GM10248 (cell line): ENCODE measurements at places on chromosomes 7 and 10.
A peak's percentile ranks its signal among the peaks of the same experiment; 100 is the strongest.

- DNase-seq, result no peak
Measured at GRCh38 chr10:60591119-60591518, 187.2 kb upstream of the CDK1 start.

GRCh38 chr10:69261184-69261583 lies 17.1 kb upstream of the HK1 start:
- DNase-seq, result no peak

DNA sequence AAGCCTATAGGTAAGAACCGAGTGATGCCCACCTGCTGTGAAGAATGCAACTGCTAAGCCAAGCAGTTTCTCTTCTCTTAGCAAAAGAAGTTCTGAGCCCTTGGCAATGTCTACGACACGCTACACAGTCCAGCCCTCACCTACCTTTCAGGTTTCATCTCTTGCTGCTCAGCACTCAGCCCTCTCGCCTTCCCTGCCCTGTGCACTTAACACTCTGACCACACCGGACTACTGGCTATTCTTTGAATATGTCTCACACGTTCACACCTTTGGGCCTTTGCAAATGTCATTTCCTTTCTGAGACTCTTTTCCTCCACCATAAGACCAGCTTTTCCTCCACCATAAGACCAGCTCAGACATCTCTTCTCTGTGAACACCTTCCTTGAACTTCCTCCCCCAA lies 67.0 kb upstream of the ITGB1 start:
- DNase-seq, result no peak

GRCh38 chr10:1036341-1036791 lies 10.7 kb upstream of the IDI2 start:
- peak; percentile 71 for DNase-seq

DNA sequence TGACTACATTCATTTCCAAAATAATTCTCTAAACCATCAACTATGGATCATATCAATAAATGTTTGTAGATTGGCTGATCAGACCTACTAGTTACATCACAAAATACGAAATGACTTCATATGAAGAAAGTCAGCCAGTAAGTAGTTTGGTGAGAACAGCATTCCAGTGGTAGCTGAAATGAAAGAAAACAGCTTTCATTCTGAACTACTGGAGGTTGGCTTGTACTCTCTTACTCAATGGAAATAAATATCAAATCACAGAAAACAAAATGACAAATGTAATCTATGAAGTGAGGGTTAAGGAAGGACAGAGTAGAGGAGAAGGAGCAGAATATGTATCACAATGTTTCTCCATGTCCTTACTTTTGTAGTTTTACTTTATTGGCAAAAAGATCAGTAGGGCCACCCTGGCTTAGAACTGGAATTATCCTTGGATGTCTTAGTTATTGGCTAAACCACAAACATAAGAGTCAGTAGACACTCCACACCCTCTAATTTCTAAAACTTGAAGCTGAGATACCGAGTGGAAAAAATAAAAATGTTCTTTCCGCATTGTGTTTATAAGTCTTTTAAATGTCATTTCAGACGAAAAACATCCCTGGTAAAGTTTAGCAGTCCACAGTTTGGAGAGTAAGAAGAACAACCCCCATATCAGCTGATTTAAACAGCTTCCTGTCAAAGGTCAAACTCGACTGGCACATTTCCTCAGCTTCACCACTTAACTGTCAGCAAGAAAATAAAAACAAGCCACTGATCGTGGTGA lies 74.0 kb upstream of the DGKI start:
- DNase-seq, result no peak

DNA sequence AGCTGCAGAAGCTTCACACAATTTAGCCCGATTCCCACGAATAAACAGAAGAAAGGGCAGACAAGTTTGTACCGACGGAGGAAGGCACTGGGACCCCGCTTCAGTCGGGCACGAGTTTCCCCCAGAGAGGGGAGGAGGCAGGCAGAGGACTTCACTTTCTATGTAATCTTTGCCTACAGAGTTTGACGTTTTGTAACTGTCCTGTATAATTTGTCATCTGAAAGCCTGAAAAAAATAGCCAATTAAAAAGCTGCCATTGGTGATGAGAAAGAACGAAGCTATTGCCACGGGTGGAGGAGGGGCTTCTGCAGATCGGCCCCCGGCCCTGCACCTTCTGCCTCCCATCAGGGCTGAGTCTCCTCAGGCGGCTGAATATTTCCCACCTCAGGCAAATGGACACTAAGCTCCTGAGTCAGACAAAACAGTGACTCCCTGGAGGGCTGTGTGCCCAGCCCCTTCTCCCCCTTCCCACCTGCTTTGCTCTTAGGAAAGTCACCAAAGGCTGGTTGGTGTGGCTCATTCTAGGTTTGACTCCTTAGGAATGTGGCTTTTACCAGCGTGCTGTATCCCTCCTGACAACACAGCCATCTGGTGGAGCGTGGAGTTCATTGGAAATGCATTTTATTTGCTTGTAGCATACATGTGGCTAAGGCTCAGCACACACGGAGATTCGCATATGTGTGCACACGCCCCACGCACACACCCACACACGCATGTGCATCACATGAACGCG lies 117.4 kb downstream of the VIPR2 start:
- DNase-seq, result no peak

- no peak for DNase-seq
Measured at GRCh38 chr10:72353965-72354355, 759 bp downstream of the DNAJB12 start.

DNA sequence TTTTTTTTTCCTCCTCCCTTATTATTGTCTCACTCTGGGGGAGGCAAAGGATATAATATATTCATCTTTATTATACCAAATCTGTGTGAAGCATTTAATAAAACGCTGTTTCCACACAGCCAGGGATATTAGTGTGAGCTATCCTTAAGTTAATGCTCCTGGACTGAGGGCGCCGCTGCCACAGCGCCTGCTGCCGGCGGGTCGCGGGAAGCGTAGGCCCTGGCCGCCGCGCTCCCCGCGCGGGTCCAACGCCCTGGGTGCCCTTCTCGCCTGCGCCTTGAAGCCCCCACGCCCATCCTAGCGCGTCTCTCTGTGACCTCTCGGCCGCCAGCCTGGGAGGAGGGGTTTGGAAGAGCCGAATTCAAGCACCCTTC lies 9.5 kb upstream of the LBX1 start:
- no peak for DNase-seq

DNA sequence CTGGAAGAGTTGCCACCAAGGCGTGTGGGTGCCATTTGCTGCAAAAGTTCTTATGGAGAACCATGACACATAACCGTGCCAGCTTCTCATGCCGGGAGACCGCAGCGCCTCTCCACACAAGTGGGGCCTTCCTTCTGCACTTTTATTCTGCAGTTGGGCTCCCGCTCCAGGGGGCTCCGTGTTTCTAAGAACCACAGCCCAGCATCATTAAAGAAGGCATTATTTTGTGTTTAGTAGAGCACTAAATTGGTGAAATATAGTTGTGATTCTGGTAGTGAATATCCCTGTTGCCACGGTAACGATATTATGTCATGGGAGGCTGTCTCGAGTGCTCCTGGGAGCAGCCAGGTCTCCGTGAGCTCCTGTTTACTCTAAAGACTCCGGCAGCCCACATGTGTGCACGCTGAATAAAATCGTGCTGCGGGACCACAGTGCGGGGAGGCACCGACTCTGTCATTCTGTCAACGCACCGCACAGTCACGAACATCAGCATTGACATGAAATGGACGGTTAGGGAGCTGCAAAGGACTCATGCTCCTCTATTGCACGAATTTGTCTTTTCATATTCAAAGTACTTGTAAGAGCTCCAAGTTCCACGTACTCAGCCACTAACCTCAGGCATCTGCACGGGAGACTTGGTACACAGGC lies 68.8 kb upstream of the PITRM1 start:
- DNase-seq, result no peak

DNA sequence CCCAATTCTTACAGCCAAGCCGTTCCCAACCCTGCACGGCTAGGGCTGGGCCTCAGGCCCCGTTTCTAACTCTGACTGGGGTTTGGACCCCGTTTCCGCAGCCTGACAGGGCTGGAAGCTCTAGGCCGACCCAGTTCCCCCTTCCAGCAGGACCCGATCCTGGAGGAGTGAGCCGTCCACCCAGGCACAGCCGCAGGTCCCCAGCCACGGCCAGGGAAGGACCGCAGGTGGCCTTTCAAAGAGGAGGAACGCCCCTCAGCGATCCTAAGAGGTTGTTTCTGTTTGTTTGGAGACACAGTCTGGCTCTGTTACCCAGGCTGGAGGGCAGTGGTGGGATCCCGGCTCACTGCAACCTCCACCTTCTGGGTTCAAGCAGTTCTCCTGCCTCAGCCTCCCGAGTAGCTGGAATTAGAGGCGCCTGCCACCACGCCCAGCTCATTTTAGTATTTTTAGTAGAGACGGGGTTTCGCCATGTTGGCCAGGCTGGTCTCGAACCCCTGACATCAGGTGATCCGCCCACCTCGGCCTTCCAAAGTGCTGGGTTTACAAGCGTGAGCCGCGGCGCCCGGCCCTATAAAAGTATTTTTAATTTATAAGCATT lies 778 bp upstream of the GET4 start:
- no peak for DNase-seq

DNA sequence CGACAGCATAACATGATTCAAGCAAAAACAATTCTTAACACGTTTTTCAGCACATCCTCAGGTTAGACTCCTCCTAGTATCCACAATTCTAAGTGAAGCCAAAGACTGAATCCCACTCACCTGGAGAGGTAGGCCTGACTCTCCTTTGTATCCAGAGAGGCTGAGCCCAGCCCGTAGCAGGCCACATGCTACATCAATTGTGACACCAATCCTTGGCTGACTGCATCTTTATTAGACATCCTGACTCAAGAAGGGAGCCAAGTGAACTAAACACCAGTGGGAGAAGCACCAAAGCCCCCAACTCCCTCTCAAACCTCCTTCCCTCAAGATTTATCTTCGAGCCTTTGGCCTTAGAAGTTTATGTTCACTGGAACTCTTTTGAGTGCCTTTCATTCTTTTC lies 125.5 kb upstream of the PDLIM1 start:
- DNase-seq, result no peak

GRCh38 chr7:2019461-2019710 lies 213.4 kb downstream of the MAD1L1 start:
- DNase-seq, result no peak

GRCh38 chr7:99561737-99562051 lies 3.3 kb downstream of the ZNF655 start:
- DNase-seq, result no peak

GRCh38 chr10:92627845-92628480 lies 35.0 kb downstream of the KIF11 start:
- no peak for DNase-seq

DNA sequence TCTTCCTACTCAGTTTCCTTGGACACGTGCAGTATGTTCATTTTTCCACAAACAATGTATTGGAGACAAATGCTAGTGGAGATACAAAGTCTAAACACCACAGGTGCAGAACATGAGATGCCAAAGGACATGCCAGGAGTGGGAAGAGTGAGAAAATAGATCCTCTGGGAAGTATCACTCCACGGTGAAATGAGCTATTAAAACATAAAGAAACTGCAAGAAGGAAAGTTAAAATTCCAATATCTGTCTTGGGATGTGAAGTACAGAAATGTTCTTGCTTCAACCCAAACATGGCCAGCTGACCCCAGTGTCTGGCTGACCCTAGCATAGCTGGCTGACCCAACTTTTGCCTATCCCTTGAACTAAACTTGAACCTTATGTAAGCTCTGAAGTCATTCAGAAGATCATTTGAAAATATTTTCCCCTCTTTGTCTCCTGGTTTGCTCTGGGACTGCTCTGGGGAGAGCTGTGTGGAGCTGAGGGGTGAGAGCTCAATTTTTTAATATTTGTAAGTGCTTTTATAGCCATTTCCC lies 59.5 kb downstream of the FZD1 start:
- no peak for DNase-seq

DNA sequence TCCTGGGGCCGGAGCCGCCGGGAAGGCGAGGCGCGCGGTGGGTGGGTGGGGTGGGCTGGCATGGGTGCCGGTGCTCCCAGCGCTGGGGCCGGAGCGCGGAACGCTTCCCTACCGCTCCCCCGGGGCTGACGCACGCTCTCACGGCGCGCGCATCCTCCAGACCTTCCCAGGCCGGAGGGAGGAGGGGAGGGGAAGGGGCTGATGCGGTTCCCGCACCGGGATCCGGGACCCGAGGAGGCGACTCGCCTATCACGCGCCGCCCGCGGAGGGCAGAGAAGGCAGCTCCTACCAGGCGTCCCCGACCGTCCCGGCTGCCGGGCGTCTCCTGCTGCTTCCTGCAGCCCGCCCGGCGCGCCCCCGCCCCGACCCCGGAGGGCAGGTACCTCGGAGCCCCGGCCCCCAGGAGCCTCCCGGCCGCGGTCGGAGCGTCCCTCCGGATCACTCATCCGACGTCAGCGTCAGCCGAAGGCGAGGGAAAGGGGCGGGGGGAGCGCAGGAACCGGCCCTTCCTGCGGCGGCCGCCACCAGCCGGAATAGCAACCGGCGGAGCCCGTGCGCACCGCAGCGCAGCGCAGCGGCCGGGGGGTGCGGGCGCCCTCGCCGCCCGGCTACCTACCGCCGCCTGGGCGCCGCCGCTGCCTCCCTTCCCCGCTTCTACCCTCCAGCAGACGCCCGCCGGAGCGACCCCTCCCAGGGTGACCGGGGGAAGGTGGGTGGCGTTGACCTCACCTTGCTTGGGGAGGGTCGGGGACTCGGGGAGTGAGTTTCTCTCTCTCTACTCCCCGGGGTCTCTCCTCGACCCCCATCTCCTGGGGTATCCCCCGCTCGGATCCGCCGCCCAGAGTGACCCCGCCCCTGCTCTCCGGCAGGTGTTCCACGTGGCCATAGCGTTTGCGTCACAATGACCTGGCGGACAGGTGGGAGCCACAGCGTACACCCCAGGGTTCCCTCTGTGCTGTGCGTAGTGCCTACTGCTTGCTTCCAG lies at the start of gene ICA1:
Gene ICA1, minus strand, starts transcription at position 457 of the 985 bp plus-strand sequence. CDS start 26,241 bp downstream, outside the sequence.
- DNase-seq, result peak; percentile 24

DNA sequence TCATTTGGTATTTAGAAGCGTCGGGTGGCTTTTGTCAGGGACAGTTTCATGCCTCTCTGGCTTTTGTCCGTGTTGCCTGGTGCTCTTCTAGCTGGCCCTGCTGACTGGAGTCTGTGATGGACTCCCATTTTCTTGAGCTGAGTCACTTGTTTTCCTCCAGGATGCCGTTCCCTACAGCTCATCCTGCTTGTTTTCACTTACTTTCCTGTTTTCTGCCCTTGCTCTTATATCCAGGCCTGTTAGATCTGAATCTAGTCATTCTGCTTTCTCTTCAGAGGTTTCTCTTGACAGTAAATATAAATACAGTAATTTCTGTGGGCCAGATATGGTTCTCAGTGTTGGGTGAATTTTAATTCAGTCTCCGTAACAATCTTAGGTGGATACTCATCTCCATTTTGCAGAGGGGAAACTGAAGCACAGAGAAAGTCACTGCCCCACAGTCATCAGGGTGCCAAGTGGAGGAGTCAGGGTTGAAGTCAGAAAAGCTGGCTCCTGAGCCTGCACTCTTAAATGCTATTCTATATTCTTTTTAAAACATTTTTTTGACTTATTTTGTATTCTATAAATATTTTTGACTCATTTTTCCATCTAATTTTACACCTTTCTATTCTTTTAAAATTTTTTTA lies 85.4 kb downstream of the CCNY start:
- DNase-seq, result no peak

GRCh38 chr7:84801396-84801795 lies 385.5 kb downstream of the SEMA3D start:
- no peak for DNase-seq

- DNase-seq, result no peak
Measured at GRCh38 chr7:18268571-18268970, 227.0 kb upstream of the HDAC9 start.

GRCh38 chr10:76881477-76882220 lies 756.0 kb downstream of the KCNMA1 start:
- DNase-seq, result peak; percentile 21
